Fibroblast of lung (primary cell): ENCODE measurements at places on chromosomes 6 and 20. TPM values are rescaled to one million over a fixed set of nuclear protein-coding genes. Genes with fewer than 3 reads are reported as not detected.

DNA sequence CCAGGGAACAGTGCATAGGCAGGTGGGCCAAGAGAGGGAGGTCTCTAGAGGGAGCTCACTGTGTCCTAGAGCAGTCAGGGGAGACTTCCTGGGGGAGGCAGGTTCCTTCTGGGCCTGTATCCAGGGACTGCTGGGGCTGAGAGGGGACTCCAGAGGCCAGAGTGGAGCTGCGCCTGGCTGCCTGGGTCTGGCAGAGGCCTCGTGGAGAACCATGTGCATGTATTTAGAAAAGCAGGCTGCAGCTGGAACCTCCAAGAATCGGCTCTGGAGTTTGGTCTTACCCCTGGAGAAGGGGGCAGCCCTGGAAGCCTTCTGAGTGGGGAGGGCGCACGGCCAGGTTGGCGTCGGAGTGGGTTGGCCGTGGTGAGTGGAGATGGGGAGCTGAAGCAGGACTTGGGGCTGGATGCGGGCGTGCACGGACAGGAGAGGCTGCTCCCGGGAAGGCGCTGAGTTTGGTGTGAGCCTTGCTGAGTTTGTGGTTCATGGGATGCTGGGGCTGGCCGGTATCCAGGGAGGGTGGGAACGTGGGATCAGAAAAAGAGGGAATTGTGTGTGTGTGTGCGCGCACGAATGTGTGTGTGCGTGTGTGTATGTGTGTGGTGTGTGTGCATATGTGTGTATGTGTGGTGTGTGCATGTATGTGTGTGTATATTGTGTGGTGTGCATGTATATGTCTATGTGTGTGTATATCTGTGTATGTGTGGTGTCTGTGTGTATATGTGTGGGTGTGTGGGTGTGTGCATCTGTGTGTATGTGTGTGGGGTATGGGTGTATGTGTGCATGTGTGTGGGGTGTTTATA, 10.8 kb downstream of the VSTM2L start:
- H3K27me3 ChIP-seq = peaks cover 64% of the 10 kb centered on the region
- no peak for DNase-seq
- no peaks in the 10 kb centered on the region for H3K36me3 ChIP-seq
- H3K27ac ChIP-seq = no peak overlapping the region
- no peak overlapping the region for H3K4me3 ChIP-seq

- DNase-seq = no peak
- no peaks in the 10 kb centered on the region for H3K27me3 ChIP-seq
- no peaks in the 10 kb centered on the region for H3K36me3 ChIP-seq
Measured at GRCh38 chr6:109720311-109720710, 29.2 kb downstream of the FIG4 start.

GRCh38 chr6:38584731-38585130, 55.0 kb downstream of the BTBD9 start:
- H3K4me3 ChIP-seq = no peak overlapping the region
- H3K36me3 ChIP-seq = no peaks in the 10 kb centered on the region
- H3K27me3 ChIP-seq = no peaks in the 10 kb centered on the region
- H3K27ac ChIP-seq = no peak overlapping the region
- no peaks in the 10 kb centered on the region for H3K4me1 ChIP-seq

Gene GFOD1
- total RNA-seq = 15.4 and 25.3 TPM in 2 replicates
